ENCODE measurements at places on chromosomes 7 and 10.

- no peak for DNase-seq
Observed at GRCh38 chr10:17747883-17748550, 4.0 kb upstream of the TMEM236 start.

- no peak for DNase-seq
Observed at GRCh38 chr7:33107136-33108066, 1.8 kb downstream of the RP9 start.

DNA sequence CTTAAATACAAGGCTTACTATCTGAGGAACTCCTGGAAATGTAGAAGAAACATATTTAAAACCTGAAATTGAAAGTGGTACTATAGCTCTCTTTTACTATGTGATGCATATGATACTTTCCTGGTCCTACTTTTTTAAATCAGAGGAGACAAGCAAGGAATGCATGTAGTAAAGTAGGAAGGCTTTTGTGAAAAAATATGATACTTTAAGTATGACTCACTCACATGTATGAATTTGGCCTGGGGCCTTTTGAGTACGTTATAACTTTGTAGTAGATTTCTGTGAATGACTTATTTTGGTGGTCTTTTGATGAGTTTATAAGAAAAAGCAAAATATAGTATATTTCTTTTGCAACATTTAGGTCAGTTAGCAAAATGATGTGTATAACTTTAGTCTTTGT, 53.8 kb downstream of the TAX1BP1 start:
- no peak for DNase-seq

GRCh38 chr10:117360994-117361667, 14.1 kb downstream of the PDZD8 start:
- DNase-seq: no peak

DNA sequence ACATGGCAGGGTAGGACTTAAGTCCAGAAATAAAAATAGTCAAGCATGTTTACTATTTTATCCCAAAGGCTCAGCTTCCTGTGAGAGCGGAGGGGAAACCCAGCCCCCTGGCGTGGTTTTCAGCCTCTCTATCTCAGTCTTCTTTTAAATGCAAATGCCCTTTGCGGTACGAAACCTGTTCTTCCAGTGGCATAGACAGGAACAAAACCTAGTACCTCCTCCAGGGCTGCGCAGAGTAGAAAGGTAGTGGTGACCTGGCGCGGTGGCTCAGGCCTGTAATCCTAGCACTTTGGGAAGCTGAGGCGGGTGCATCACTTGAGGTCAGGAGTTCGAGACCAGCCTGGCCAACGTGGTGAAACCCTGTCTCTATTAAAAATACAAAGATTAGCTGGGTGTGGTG, 181.3 kb upstream of the FOXK1 start:
- DNase-seq: no peak

- DNase-seq: no peak
Observed at GRCh38 chr7:19920166-19920565, 146.7 kb upstream of the TMEM196 start.

DNA sequence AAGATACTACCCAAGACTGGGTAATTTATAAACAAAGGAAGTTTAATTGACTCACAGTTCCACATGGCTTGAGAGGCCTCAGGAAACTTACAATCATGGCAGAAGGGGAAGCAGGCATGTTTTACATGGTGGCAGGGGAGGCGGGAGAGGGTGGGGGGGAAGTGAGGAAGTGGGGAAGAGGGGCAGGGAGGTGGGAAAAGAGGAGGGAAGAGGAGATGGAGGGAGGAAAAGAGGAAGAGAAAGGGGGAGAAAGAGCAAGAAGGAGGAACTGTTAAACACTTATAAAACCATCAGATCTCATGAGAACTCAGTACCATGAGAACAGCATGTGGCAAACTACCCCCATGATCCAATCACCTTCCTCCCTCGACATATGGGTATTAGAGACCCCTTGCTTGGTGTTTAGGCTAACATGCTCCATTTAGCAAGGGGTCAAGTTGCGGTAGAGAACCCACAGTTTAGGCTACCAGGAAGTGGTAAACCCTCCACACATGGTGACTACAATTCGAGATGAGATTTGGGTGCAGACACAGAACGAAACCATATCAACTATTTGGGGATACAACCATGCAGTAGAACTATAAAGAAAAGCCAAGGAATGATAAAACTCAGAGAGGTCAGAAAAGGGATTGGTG, 3.5 kb upstream of the LMBR1 start:
- DNase-seq: no peak

- peak; percentile 65 for DNase-seq
Observed at GRCh38 chr7:82441669-82442478, 1.7 kb downstream of the CACNA2D1 start.

- DNase-seq: no peak
Observed at GRCh38 chr7:17326378-17326777, 27.9 kb downstream of the AHR start.

DNA sequence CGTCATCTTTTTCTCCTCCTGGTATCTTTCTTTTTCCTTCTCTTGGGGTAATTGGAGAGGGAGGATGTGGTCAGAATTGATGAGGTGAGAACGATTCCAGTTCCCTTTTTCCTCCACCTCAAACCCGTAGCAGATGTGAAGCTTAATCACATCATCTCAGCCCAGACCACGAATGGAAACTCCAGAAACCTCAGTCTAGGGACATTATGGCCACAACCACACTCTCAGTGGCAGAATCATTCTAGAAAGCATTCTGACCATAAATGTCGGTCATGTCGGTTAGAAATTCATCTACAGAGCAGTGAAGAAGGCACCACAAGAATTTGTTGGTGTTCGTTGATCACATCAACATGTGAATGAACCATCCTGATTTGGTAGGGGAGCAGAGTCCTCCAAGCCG, 78.7 kb downstream of the GATA3 start:
- no peak for DNase-seq

- DNase-seq: no peak
Observed at GRCh38 chr7:100208911-100209408, 10.8 kb upstream of the PVRIG start.

DNA sequence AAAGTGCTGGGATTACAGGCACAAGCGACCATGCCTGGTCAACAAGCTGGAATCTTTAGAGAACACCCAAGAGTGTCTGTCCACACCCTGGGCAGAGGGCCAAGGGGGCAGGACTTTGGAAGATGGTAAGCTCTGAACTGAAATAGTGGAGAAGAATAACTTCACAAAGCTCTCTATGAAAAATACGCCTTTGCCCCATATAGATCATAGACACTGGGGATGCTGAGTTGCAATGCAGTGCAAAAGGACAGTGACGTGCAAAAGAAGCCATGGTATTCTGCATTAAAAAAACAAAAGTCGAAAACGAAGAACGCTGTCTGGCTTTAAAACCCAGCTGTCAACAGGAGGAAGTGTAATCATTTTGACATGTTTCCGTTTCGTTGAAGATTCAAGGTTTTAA, 353.6 kb downstream of the CALN1 start:
- no peak for DNase-seq

DNA sequence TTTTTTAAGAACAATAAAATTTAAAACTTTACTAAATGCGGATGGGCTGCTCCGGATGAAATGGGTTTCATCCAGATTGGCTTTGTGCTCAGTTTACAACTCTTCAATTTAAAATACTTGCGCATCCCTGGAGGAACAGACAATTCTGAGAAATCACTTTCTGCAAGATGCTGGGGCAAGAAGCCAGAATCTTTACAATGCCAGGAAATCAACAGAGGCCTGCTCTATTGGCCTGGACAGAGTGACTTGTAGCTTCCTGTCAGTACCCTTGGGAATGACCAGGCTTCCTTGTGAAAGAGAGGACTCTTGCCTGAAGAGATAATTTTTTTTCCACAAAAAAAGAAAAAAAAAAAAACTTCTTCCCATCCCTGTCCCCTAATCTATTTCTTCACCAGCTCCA, 3.9 kb upstream of the FAM13C start:
- DNase-seq: no peak

DNA sequence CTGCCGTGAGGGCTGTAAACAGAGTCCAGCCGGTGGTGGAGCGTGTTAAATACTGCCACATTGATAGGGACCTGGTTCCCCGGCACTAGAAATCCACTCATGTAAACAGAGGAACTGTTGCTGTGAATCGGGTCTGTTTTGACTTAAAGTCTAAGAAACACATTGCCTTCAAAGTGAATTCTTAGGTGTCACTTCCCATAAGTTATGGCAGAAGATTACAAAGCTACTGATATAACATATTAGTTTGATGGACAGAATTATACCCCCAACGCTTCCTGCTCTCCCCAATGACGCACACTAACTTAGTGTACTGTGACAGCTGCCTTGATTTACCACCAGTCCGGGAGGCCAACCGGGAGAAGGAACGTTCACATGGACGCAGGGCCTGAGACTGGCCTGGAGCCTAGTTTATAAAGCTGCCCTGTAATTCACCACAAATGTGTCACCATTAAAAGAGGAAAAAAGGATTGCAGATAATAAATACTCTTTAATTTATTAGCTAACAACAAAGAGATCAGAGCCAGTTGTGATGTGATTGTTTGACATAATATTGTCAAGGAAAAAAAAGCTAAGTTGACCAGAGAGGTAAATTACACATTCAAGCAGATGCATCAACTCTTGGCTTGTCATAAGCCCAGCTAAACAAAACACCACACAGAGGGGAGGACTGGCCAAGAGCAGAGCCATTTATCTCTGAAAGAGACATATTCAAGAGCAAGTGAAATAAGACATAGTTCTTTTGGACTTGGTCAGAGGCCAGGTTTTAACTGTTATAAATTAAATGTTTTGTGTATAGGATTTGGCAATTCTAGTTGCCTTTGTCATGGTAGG, 820.6 kb downstream of the LRMDA start:
- DNase-seq: no peak

- DNase-seq: no peak
Observed at GRCh38 chr7:39532832-39533231, 33.4 kb upstream of the YAE1 start.

DNA sequence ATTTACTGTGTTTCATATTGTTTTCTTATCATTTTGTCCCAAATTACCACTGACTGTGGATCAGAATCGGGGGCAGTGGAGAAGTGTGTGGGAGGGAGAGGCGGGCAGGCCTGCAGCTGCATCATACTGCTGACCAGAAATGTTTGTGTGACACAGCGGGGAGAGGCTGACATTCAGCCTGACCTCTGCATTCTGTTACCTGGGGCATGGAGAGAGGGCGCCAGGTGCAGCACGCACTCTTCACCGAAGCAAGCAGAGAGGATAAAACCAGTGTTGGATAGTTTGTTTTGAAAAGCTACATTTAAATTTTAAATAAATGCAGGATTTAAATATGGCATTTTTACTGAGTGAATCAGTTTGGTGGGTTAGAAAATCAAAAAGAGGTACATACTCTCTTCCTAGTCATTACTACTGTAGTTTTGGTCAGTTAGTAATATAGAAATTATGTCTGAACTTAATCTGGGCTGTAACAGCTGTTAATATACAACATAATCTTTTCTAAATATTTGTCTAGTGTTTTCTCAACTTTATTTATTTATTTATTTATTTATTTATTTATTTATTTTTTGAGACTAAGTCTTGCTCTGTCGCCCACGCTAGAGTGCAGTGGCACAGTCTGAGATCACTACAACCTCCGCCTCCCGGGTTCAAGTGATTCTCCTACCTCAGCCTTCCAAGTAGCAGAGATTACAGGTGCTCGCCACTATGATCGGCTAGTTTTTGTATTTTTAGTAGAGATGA, 8.8 kb upstream of the STMP1 start:
- peak; percentile 92 for DNase-seq

GRCh38 chr7:132117181-132117580, 459.1 kb downstream of the PLXNA4 start:
- DNase-seq: no peak

- no peak for DNase-seq
Observed at GRCh38 chr10:104873161-104873560, 232.1 kb downstream of the SORCS3 start.

GRCh38 chr7:84091318-84091717, 103.3 kb downstream of the SEMA3A start:
- DNase-seq: no peak

DNA sequence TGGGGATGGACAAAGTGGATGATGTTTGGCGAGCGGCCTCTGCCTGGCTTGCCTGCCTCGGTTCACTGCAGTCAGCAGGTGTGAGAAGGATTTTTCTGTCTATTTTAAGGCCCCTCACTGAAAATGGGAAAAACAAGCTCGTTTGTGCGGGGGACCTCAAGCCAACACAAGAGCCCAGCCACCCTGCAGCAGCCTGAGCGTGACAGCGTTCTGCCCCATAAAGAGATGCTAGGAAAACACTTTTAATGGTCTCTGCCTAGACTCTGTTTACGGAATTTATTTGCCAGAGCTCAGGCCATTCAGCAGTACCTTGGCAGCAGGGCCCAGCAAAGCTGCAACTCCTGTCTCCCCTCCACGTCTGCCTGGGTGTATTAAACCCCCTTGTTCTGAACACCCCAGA, 131.7 kb downstream of the GRK5 start:
- no peak for DNase-seq

DNA sequence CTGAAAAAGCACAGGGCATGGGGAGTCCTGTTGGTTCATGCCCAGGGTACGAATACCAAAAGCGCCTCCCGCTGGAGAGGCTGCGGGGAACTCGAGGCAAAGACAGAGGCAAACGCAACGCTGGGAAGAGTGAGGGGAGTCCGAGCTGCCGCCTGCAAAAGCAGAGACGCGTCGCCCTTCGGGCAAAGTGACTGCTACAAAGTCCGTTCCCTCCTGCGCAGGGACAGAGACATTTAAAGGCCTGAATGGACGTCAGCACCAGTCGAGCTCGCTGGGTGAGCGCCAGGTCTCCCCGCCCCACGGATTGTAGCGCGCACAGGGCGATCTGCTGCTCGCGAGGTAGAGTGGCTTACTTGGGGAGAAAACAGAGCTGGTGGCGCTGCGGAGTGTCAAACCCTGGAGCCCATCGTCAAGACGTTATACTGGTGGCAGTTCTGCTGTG, 732.8 kb downstream of the ZWINT start:
- no peak for DNase-seq

GRCh38 chr10:2111965-2112364, 374.6 kb upstream of the ADARB2 start:
- no peak for DNase-seq
